ENCODE measurements at places on chromosomes 7 and 10. TPM values are rescaled to one million over a fixed set of nuclear protein-coding genes. Genes with fewer than 3 reads are reported as not detected.

GRCh38 chr10:92142949-92143348 lies 147.9 kb downstream of the CPEB3 start:
- DNase-seq = no peak
- no peak overlapping the region for H3K4me3 ChIP-seq
- no peaks in the 10 kb centered on the region for H3K27me3 ChIP-seq
- H3K4me1 ChIP-seq = peaks cover 11% of the 10 kb centered on the region
- H3K27ac ChIP-seq = no peak overlapping the region
- H3K36me3 ChIP-seq = peaks cover 8% of the 10 kb centered on the region

DNA sequence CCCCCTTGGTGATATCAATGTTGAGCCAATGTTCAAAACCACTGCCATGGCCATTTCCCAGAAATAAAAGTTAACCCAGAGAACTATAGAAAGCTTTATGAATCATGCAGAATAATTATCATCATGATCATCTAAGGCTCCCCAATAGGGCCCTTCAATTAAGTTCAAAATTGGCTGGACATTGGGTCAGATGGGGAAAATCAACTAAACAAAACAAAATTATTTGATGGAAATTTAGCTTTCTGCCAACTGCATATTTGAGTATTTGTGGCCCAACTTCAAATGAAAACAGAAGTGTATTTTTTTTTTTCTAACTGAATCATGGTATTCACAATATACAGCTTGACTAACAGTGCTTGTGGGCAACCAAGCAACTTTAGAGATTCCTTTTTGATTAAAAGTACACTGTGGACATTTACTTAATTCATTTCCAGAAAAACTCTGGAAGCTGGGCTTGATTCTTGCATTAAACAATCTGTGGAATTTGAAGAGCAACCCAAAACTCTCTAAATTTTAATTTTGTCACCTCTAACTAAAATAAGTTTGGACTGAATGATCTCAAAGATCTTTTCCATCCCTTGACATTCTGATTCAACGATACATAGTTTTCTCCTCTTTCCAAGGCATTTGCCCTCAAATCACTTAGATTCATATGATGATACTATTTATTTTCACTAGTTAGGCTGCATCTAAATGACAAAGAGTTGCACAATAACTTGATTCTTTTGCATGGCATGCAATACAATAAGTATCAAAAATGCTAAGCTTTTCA lies 203.2 kb downstream of the AHR start:
- no peaks in the 10 kb centered on the region for H3K4me1 ChIP-seq
- H3K4me3 ChIP-seq = no peak overlapping the region
- H3K27ac ChIP-seq = no peak overlapping the region
- H3K27me3 ChIP-seq = no peaks in the 10 kb centered on the region

GRCh38 chr10:130218936-130219335 lies 82.7 kb downstream of the GLRX3 start:
- no peaks in the 10 kb centered on the region for H3K4me1 ChIP-seq
- H3K4me3 ChIP-seq = no peak overlapping the region
- H3K36me3 ChIP-seq = no peaks in the 10 kb centered on the region
- no peaks in the 10 kb centered on the region for H3K27me3 ChIP-seq
- no peak for DNase-seq
- H3K27ac ChIP-seq = no peak overlapping the region

DNA sequence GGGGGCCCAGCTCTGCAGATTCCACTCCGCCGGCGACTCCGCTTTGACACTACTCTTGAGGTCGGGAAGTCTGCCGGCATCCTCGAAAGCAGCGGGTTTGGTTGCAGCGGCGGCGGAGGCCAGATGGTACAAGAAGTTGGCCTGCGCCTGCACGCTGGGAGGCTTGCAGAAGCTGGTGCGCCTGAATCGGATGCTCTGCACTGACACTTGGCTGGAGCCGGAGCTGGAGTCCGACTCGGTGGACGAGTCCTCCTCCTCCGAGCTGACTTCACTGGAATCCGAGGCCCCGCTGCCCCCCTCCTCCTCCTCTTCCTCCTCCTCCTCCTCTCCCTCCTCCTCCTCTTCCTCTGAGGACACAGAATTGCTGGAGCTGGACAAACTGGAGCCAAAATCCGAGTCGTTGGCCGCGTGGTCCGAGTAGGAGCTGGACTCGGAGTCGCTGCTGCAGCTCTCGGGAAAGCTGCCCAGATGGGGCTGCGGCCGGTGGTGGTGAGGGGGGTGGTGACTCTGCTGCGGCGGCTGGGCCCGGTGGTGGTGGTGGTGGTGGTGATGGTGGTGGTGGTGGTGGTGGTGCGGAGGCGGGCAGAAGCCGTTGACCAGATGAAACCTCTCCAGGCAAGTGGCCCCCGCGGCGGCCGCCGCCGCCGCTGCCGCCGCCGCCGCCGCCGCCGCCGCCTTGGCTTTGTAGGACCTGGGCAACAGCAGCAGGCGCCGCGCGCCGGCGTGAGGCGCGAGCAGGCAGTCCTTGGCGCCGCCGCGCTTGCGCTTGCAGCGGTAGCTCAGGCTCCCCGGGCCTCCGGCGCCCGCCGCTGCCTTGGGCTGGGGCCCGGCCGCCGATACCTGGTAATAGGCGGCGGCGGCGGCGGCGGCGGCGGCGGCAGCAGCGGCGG lies 9.0 kb downstream of the SKIDA1 start:
- peak overlapping the region; percentile 58 for H3K4me3 ChIP-seq
- H3K36me3 ChIP-seq = no peaks in the 10 kb centered on the region
- peaks cover 80% of the 10 kb centered on the region for H3K27me3 ChIP-seq
- H3K27ac ChIP-seq = peak overlapping the region; percentile 82
- H3K4me1 ChIP-seq = peaks cover 40% of the 10 kb centered on the region
- DNase-seq = peak; percentile 71

- DNase-seq = no peak
- H3K27me3 ChIP-seq = peaks cover 94% of the 10 kb centered on the region
- no peaks in the 10 kb centered on the region for H3K4me1 ChIP-seq
- H3K4me3 ChIP-seq = no peak overlapping the region
- no peaks in the 10 kb centered on the region for H3K36me3 ChIP-seq
Observed at GRCh38 chr10:118238573-118239235, 103.4 kb downstream of the FAM204A start.

The PIP gene
- not detected for total RNA-seq

The EIF5AL1 gene
- total RNA-seq = not detected

The ASIC3 gene
- total RNA-seq = 0.29 TPM

GRCh38 chr10:43396928-43397624 lies 11.9 kb downstream of the HNRNPF start:
- peak; percentile 96 for DNase-seq
- H3K27me3 ChIP-seq = no peaks in the 10 kb centered on the region
- H3K4me1 ChIP-seq = peaks cover 92% of the 10 kb centered on the region
- peaks cover 40% of the 10 kb centered on the region for H3K36me3 ChIP-seq
- H3K27ac ChIP-seq = peak overlapping the region; percentile 100

The SLC13A4 gene
- total RNA-seq = not detected

- H3K27me3 ChIP-seq = no peaks in the 10 kb centered on the region
- peaks cover 45% of the 10 kb centered on the region for H3K4me1 ChIP-seq
- DNase-seq = peak; percentile 51
Observed at GRCh38 chr7:100863406-100863950, 3.7 kb upstream of the TRIP6 start.

DNA sequence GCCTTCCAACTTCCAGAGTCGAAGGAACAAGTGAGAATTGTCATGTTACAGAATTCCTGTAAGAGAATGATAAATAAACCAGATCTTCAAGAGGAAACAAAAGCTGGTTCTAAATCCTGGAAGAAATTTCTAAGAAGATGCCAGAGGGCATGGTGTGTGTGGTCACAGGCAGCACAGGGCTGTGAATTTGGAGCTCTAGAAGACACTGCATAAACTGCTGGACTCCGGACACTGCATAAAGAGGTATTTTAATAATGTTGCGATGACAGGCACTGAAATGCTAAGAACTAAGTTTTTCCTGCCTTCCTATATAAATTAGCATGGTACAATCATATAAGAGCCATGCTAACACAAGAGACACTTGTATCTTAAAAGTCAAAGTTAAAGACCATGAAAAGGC lies 86.0 kb downstream of the LARP4B start:
- H3K36me3 ChIP-seq = peaks cover 85% of the 10 kb centered on the region
- H3K4me1 ChIP-seq = peaks cover 41% of the 10 kb centered on the region
- no peak overlapping the region for H3K27ac ChIP-seq
- H3K4me3 ChIP-seq = no peak overlapping the region
- no peak for DNase-seq
- no peaks in the 10 kb centered on the region for H3K27me3 ChIP-seq

DNA sequence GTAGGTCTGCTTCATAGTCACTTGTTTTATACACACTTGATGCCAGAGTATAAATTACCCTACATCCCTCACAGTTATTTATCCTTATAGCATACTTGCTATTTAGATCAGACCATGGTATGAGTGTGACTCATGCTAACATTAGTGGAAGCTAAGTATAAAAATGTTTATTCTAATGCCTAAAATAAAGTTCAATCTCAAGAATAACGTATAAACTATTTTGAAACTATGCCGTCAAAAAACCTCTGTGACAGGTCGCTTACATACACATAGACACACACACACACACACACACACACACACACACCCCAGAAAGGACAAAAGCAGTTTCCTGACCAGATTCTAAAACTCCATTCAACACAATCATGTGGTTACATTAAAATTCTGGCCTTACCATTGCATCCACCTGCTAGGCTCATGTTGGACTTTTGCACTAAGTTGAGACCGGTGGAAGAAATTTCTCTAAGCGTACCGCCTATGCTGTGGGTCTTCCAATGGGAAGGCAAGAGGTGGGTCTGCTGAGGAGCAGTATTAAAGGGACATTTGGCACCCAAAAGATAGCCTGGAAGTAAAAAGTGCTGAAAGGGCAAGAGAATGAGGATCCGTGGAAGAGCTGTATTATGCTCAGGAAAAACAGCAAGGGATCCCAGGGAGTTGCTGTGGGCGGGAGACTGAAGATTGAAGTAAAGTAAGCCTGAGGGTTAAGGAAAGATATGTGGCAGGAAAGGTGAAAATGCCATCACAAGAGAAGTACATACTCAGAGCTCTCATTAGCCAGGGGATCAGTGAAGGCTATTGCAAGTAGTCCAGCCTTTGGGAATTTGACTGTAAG lies 5.0 kb downstream of the FOXP2 start:
- peak overlapping the region; percentile 18 for H3K27ac ChIP-seq
- DNase-seq = no peak
- H3K27me3 ChIP-seq = no peaks in the 10 kb centered on the region
- H3K36me3 ChIP-seq = no peaks in the 10 kb centered on the region
- no peak overlapping the region for H3K4me3 ChIP-seq

DNA sequence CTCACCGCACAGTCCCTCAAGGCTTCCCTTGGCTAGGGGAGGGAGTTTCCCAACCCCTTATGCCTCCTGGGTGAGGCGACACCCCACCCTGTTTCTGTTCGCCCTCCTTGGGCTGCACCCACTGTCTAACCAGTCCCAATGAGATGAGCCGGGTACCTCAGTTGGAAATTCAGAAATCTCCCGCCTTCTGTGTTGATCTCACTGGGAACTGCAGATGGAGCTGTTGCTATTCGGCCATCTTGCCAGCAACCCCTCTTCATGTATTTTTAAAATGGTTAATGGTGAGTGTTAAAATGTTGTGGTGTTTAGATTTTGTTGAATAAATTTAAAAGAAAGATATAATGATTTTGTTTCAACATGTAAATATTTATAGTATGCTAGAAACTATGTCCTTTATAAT lies 22.0 kb downstream of the UMAD1 start:
- DNase-seq = no peak
- H3K4me3 ChIP-seq = no peak overlapping the region
- peaks cover 45% of the 10 kb centered on the region for H3K4me1 ChIP-seq
- H3K27ac ChIP-seq = no peak overlapping the region
- no peaks in the 10 kb centered on the region for H3K36me3 ChIP-seq

The PNLIPRP1 gene
- not detected for total RNA-seq

DNA sequence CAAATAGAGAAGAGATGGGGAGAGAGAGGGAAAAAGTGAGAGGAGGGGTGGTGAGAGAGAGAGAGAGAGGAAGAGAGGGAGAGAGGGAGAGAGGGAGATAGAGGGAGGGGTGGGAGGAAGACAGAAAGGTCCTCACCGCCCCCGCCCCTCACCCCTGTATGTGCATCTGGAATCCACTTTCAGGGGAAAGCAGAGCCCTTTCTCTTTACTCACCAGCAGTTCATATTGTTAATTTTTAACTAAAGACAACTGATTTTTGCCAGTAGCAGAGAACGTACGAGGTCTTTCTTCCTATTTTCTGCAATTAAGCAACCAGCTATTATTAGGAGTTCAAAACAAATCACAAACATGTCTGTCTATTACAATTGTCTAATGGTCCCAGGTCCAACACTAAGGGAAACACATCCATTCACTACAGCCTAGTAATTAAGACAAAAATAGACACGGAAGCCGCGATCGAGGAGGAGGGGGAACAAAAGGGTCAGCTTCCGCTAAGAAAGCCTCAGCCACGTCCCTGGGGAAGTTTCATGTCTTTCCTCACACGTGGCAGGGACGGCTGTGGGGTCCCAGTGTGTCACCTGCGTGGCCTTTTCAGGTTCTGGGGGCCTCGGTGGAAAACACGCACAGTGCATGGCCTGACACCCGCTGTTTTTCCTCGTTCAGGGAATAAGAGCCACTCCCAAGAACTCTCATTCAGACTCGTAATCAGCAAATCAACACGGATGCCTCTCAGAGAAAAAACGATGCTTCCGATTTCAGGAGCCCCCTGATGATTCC lies 572.0 kb downstream of the PTPRN2 start:
- peak; percentile 52 for DNase-seq
- H3K27me3 ChIP-seq = no peaks in the 10 kb centered on the region
- H3K4me1 ChIP-seq = peaks cover 25% of the 10 kb centered on the region
- peak overlapping the region; percentile 17 for H3K4me3 ChIP-seq

- H3K27ac ChIP-seq = no peak overlapping the region
- H3K4me1 ChIP-seq = peaks cover 10% of the 10 kb centered on the region
- H3K4me3 ChIP-seq = no peak overlapping the region
- H3K36me3 ChIP-seq = no peaks in the 10 kb centered on the region
- H3K27me3 ChIP-seq = no peaks in the 10 kb centered on the region
- peak; percentile 39 for DNase-seq
Observed at GRCh38 chr10:97000487-97001182, 168.5 kb downstream of the LCOR start.

DNA sequence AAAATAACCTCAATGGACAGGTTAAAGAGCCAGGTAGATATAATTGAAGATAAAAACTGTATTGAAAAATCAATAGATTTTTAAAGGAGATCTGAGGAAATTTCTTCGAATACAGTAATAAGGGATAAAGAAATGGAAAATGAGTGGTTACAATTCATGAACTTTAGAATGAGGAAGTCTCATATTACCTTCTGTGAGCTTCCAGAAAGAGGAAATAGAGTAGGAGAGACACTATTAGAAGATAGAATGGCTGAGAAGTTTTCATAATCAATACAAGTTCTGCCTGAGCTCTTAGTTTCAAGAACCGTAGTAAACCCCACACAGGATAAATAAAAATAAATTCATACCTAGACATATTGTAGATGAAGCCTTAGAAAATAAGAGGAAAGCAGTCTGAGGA lies 11.5 kb downstream of the SDK1 start:
- no peak for DNase-seq
- no peak overlapping the region for H3K27ac ChIP-seq
- H3K4me1 ChIP-seq = no peaks in the 10 kb centered on the region
- no peaks in the 10 kb centered on the region for H3K27me3 ChIP-seq
- no peak overlapping the region for H3K4me3 ChIP-seq
- no peaks in the 10 kb centered on the region for H3K36me3 ChIP-seq

- no peaks in the 10 kb centered on the region for H3K27me3 ChIP-seq
- DNase-seq = no peak
- no peak overlapping the region for H3K27ac ChIP-seq
Observed at GRCh38 chr7:44284881-44285541, 40.4 kb downstream of the CAMK2B start.

The AKR1B15 gene
- not detected for total RNA-seq
